Right renal cortex interstitium (tissue), 3 donors: ENCODE measurements at places on chromosomes 1 and 21.

- DNase-seq: no peak
Measured at GRCh38 chr1:40556121-40556520, 24.7 kb downstream of the ZNF684 start.

- DNase-seq: no peak
Measured at GRCh38 chr1:119053917-119054316, 65.8 kb upstream of the TBX15 start.

- DNase-seq: no peak
Measured at GRCh38 chr1:171329251-171329650, 15.3 kb downstream of the FMO4 start.

DNA sequence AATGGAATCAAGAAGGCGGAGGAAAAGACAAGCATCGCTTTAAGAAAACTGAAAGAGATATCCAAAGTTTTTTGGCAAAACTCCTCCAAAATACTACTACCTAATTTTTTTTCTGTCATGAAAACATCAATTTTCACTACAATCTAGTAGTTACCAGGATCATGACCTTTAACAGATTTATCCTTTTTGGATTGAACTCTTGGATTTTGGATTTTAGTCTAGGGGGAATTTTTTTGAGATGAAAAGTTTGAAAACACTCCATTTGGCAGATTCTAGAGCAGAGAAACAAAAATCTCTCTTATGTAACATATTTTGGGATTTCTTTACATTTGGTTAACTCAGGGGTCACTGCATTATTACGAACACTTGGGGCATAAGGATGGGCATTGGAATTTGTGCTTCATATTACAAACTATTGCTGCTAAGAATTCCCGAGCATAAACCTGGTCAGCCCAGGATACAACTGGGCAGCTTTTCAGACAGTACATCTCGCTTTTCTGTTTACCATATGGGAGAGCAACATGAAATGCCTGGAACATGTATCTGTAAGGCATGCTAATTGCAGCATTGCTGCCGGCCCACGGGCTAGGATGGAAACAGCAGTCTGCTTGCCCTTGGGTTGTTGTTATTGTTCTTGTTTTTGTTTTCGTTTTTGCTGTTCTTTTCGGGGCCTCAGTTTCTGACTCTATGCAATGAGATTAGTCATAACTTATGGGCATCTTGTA lies 264.3 kb downstream of the RHOU start:
- DNase-seq: no peak

GRCh38 chr1:43879414-43879813 lies 54.2 kb upstream of the ARTN start:
- no peak for DNase-seq

DNA sequence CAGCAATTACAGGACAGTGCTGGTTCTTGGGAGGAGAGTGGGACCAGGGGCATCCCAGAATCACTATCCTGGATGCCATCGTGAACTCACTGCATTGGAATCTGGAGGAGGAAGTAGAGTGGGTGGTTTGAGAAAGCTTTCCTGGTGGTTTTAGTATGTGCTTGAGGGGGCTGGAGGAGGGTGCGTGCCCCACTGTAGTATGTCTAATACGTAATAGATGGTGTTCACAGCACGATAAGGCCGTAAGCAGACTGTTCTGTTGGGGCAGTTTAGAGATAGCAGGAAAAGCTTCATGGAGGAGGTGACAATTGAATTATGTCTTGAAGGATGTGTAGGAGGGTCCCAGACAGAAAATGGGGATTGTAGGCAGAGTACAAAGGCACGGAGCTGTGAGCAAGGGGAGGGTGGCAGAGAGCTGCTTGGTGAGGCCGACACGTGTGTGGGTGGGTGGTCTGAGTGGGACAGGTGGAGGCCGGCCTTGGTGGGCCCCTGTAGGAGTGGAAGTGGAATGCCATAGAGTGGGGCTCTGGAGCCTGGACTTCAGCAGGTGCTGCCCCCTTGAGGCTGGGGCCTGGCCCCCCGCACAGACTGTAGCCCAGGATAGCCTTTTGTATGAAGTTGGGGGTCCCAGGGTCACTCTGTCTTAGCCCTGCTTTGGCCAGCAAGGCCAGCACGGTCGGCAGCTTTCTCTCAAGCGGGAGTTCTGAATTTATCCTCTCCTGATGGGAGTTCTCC lies 37.0 kb downstream of the IL6R start:
- DNase-seq: no peak

DNA sequence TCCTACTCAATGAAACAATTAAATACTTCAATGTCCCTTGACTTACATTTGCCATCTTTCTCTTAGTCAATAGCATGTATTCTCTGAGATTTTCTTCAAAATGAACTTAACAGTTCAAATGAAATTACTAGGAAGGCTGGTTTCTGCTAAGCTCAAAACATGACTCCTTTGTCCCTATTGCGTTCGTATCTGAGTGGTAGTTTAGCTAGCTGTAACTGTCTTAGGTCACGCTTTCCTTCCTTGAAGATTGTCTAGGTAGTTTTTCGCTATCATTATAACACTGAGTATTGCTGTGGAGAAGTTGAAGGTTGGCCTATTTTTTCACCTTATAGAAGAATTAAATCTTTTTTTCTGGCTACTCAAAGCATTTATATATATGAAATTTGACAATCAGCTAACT lies 1535.2 kb downstream of the PLA2G4A start:
- no peak for DNase-seq

DNA sequence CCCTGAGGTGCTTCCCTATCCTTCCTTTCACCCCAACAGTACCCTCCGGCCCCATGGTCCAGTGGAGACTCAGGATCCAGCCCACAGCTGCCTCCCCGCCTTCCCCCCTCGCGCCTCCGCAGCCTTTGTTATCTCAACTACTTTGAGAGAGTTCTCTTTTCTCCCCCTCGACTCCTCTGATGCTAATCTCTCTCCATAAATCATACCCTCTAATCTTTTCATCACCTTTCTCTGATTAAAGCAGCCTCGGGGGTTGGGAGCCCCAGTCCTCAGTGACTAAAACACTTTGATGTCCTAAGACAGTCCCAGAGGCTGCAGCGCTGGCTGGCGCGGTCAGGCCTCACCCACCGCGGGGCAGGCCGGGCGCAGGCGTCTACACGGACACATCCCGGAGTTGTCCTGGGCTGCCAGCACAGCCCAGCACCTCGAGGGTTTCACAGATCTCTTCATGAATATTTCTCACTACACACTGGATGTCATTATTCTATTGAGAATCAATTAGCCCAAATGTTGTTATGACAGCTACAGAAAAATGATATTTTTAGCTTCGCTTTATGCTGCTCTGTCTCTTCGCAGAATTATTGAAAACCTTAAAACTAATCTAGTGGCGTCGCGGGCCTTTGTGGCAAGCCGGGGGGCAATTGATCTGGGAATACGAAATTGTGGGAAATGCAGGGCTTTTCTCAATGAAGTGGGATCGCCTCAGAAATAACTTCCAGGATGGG lies 289.5 kb downstream of the RRAGC start:
- DNase-seq: no peak

DNA sequence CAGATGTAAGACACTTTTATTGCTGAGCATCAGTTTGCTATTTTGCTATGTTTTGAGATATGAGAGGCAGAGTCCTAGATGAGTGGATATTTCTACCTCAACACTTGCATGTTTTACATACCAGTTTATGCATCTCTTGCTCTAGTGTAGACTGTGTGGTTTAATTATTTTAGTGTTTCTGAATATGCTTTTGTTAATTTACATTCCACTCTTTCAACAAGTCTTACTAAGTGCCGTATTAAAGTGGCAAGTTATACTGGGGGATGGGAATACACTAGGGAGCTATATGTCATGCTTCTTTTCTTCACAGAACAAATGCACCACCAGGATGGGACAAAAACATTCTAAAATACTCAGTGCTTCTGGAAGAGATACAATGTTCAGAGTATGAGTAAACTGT lies 507.7 kb upstream of the PRMT6 start:
- no peak for DNase-seq

DNA sequence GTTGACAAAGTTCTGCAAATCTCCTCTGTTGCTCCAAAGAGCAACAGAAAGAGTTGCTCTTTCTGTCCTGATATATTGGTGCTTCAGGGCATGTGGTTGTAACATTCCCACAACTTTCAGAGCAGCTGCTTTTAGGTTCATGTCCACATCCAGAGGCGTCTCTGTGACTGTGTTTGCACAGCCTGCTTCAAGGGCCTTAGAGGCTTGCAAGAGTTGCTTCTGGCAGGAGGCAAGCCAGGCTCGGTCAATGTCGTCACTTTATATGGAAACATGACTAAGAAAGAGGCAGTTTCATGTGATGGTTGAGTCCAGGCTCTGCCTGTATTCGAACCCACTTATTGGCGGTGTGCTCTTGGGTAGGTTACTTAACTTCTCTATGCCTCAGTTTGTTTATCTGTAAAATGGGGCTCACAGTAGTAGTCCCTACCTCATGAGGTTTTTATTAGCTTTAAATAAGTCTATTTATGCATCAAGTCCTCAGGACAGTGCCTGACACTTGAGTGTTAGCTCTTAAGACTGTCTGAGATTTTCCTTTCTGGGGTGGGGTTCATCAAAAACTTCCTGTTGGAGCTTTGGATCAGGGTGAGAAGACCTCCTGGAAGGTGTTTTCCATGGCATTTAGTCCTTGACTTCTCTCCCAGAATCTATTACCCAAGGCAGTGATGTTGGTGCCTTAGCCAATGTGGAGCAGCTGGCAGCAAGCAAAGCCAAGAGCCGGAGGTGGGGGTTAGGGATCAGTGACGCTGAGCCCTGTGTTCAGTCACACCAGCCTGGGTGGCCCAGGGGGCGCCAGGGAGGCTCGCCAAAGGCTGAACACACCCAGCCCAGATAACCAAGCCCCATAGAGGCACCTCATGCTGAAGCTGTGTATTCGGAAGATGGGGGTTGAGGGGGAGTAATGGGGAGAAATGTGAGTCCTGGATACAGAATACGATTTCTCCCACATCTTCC lies 18.9 kb downstream of the LHX4 start:
- no peak for DNase-seq

GRCh38 chr1:234912548-234913277 lies 215.9 kb downstream of the TOMM20 start:
- no peak for DNase-seq

- no peak for DNase-seq
Measured at GRCh38 chr1:44670751-44671640, 3.3 kb downstream of the TMEM53 start.

DNA sequence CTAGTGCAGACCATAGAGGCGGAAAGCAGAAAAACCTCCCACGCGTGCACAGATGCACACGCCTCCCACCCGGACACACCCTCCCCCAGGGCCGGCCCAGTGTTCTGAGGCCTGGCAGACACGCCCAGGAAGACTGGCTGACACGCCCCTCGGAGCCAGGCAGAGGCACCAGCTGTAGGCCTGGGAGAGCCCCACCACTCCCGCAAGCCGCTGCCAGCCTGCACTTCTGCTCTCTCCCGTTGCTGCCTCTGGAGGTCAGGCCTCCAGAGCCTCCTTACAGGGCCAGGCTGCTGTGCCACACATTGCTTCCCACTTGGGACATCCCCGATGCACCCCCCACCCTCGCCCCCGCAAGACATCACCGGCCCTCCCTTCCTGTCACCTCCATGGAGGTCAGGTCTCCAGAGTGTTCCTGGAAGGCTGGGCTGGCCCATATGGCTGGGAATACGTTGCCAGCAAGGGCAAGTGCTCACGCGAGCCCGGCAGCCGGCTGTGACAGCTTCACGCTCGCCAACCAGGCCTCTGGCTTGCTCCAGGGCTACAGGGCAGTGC lies 40.4 kb downstream of the CASZ1 start:
- DNase-seq: no peak

GRCh38 chr1:191905781-191906180 lies 252.5 kb upstream of the RGS18 start:
- DNase-seq: no peak

- DNase-seq: no peak
Measured at GRCh38 chr1:12772520-12772919, 1.0 kb upstream of the PRAMEF12 start.

DNA sequence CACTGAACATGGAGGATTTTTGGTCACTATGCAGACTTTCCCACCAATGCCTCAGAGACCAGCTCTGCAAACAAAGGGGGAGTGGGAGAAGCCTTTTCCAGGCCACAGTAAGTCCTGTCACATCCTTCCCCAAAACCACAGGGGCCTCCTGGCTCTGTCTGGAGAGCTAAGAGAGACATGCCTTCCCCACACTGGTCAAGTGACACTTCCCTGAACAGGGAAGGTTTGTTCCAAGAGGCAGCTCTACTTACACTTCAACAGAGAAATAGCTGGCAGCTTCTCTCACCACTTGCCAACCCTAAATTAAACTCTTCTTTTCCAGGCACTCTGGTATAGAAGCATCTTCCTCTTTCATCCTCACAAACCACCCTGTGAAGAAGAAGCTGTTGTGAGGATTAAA lies 39.7 kb downstream of the EDN2 start:
- no peak for DNase-seq

DNA sequence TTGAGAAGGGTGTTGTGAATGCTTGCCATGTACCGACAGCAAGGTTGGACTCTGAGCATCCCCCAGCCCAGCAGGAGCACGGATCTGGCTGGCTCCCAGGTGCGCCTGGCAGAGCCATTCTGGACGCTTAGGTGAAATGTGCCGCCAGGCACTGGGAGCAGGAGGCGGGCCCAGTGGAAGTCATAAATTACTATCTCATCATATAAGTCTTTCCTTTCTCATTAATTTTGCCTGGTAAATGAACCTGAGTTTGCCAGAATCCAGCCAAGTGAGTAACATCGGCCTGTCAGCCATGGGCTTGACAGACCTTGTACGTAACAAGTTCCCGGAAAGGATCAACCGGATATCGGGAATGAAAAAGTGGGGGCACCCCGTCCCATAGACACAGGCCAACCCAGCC lies 179.5 kb upstream of the ARHGEF16 start:
- no peak for DNase-seq

- DNase-seq: peak; percentile 50
Measured at GRCh38 chr1:207890136-207890738, 20.7 kb downstream of the CD34 start.

DNA sequence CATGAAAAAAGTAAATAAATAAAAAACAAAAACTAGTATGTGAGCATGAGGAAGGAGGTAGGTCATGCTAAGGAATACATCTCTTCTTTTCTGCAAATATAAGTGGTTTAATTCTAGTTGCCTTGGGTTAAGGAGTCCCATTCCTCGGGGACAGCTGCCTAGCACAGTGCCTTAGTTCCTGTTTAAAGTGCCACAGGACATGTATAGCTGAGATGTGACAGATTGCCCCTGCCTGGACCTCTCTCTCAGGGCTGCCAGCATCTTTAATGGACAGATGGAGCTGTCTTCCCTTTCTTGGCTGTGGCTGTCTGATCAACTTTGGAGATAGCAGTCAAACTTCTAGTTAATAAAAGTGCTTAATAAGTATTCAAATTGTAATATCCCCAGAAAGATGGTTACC lies 50.0 kb downstream of the TSEN15 start:
- DNase-seq: no peak

- no peak for DNase-seq
Measured at GRCh38 chr1:107935396-107936064, 29.4 kb downstream of the VAV3 start.

DNA sequence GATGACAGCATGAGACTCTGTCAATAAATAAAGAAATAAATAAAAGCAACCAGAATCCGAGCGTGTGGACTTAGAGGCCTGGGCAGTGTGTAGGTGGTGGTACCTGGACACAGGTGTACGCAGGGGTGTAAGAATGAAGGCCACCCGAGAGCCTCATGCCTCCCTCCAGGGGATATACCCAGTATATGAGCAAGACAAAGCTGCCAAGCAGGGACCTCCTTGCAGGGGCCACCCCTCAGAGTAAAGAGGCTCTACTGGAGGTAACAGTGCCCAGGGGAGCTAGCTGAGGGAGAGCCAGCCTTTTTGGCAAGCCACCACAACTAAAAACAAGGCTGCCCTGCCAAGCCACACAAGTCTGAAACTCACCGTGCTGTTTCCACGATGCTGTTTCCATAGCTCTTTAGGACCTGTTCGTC lies 179.2 kb upstream of the RAB4A start:
- DNase-seq: no peak
